Omental fat pad (tissue), 4 donors: ENCODE measurements at places on chromosomes 4 and X. TPM values are rescaled to one million over a fixed set of nuclear protein-coding genes. Genes with fewer than 3 reads are reported as not detected.

Gene HERC5
- total RNA-seq = 5.9 TPM

Gene MAD2L1
- total RNA-seq = 0.79 TPM

Gene TMEM192
- total RNA-seq = 22.8 TPM

Gene RNF128
- not detected for total RNA-seq

Gene PRSS12
- 0.32 TPM for total RNA-seq

Gene FAM184B
- total RNA-seq = not detected

Gene FRMPD4
- 0.13 TPM for total RNA-seq

Gene P2RY8
- 1.7 TPM for total RNA-seq

Gene CD40LG
- total RNA-seq = not detected

Gene RASL11B
- not detected for total RNA-seq

Gene SSX2B
- total RNA-seq = not detected

Gene TNIP2
- 50.1 TPM for total RNA-seq

Gene FGB
- total RNA-seq = not detected

Gene HMX1
- not detected for total RNA-seq

Gene DNAAF6
- not detected for total RNA-seq

- DNase-seq = no peak
Observed at GRCh38 chr4:113958766-113959538, 20.5 kb downstream of the ARSJ start.

DNA sequence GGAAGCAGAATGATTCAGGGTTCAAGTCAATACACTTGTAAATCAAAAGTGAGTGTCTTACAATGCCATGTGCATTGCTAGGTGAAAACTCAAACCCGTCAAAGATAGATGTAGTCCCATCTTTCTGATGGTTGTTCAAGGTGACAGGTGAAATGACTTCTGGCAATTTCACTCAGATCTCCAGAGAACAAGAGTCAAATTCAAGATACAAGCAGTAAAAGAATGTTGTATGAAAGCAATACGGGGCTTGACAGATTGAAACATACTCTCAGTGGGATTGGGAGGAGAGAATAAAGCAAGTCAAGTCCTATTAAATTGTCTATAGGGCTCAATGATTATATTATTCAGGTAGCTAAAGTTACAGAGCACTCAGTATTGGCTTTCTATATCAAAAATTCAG is 105.1 kb upstream of the ANXA10 start:
- no peak for DNase-seq

DNA sequence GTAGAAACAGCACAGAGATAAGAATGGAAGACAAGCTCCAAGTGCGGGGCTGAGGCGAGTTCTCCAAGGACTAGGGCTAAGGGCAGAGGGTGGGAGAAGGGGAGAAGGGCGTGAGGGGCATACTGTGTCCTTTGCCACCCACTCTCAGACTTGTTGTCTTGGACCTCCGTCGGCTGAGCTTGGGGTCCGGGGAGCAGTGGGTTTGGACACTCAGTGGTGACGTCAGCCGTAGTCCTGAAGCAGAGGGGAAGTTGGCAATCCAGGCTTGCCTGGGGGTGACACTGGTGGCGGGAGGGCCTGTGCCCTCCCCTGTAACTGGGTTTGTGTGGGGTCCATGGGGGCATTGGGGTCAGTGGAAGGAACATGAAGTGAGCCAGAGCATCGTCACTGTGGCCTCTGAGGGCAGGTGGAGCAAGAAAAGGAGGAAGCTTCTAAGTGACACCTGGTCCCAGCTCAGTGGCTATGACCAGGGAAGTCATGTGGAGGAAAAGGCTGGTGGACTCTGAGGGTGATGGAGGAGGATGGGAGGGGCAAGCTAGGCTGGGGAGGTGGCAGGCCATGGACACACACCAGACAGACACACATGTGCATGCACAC is 17.6 kb downstream of the CD99 start:
- DNase-seq = no peak

DNA sequence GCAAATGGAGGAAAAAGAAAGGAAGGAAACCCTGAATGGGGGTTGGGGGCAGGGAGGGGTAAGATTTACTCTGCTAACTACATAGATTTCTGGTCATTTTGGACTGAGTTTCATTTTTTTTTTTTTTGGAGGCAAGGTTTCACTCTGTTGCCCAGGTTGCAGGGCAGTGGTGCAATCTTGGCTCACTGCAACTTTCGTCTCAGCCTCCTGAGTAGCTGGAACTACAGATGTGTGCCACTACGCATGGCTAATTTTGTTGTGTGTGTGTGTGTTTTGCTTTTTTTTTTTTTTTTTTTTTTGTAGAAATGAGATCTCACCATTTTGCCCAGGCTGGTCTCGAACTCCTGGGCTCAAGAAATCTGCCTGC is 223.5 kb downstream of the APBB2 start:
- DNase-seq = no peak

GRCh38 chrX:70132877-70133302 is 357 bp upstream of the IGBP1 start:
- DNase-seq = no peak

GRCh38 chr4:53173576-53173975 is 192.3 kb downstream of the SCFD2 start:
- DNase-seq = no peak

GRCh38 chr4:153181700-153182099 is 22.5 kb upstream of the TRIM2 start:
- no peak for DNase-seq

GRCh38 chrX:72050011-72050410 is 81.7 kb downstream of the RTL5 start:
- DNase-seq = no peak

- DNase-seq = no peak
Observed at GRCh38 chr4:169582706-169583105, 29.7 kb downstream of the NEK1 start.

- no peak for DNase-seq
Observed at GRCh38 chr4:1987296-1987695, 21.5 kb downstream of the NELFA start.

DNA sequence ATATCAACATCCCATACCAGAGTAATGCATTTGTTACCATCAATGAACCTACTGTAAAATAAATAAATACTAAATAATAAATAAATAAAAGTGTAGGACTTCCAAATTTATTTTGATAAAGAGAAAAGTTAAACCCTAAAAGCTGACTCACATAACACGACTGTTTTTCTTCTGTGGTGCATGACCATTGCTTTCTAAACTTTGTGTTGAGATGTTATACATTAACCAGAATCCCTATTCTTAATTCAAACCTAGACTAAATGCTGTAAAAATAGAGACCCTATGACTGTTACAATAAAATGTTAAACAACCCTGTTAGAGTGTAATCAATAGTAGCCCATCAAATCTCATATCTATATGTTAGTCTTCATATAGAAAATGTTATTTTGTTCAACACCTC is 20.9 kb upstream of the PRMT9 start:
- DNase-seq = no peak

DNA sequence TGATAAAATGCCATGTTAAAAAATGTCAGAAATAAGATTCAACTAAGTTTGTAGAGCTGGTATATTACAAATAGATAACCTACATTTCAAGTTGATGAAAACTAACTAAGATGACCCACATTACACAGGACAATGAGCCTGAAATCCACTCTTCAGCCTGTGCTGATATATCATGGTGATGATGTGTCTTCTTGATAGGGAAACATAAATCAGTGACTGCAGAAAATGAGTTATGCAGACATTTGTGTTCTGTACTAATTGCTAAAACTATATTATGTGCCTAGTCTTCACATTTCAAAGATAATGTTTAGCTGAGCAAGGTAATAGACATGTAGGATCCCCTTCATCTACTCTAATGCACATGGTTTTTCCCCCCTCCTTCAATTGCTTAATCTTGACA is 331.6 kb upstream of the F9 start:
- DNase-seq = no peak

DNA sequence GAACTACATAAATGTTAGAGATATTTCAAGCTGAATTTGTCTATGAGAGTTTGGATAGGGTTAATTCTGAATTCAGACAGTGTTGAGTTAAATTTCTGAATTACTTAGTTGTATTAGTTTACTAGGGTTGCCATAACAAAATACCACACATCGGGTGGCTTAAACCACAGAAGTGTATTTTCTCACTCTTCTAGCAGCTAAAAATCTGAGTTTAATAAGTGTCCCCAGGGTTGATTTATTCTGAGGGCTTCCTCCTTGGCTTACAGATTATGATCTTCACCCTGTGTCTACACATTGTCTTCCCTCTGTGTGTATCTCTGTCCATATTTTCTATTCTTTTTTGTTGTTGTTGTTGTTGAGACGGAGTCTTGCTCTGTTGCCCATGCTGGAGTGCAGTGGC is 318.6 kb downstream of the PACRGL start:
- DNase-seq = no peak

DNA sequence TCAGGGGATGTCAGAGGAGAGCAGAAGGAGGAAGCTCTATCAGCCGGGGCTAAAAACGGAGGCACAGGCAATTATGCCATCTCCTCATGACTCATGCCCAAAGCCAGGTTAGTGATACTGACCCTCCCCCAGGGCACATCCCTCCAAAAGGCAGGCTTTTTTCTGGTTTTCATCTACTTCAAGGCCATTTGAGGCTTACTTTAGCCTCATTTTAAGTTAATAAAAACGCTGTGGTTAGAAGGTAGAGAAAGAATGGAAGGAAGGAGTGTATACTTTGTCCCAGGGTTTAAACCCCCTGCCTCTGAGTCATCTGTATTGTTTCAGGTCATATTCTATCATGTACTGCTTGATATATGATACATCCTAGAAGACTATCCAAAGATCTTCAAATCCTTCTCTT is 89.7 kb upstream of the NDP start:
- no peak for DNase-seq

- no peak for DNase-seq
Observed at GRCh38 chrX:3317191-3317718, 29.2 kb downstream of the MXRA5 start.

DNA sequence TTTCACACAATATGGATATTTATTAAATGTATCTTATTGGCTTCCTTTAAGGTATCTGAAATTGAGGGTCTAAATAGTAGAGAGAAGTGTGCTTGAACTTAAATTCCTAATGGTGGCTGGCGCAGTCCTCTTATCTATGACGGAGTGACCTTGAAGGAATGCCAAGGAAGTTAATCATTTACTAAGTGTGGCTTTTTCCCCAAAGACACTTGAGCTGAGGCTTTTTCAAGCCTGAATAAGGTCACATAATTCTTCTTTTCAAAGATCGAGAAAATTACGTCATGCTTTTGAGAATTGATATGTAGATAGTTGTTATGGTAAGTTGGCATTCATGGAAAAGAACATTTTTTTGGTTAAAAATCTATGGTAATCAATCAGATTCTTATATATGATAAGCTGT is 11.7 kb upstream of the PRPS2 start:
- DNase-seq = no peak

- no peak for DNase-seq
Observed at GRCh38 chr4:27181693-27182092, 321.1 kb downstream of the STIM2 start.

DNA sequence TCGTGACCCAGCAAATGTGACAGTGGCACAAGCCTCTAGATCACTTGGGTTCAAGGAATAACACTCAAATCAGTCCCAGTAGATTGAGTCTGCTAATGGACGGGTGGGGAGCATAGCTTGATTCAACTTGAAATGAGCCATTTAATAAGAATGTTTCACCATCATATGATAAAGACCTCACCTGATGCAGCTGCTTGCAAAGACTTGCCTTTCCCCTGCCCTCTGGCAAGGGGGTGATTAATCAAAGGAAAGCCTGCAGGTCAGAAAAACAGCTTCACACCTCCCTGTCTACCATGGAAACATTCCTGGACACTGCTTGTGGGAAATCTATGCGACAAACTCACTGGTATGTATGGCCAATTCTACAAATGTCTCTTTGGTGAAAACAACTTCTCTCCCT is 54.5 kb downstream of the CD99L2 start:
- no peak for DNase-seq

GRCh38 chrX:149759824-149760223 is 14.0 kb upstream of the HSFX1 start:
- DNase-seq = no peak

GRCh38 chr4:24209131-24209530 is 319.3 kb upstream of the PPARGC1A start:
- no peak for DNase-seq

GRCh38 chr4:119050527-119051090 is 85.0 kb upstream of the MYOZ2 start:
- no peak for DNase-seq

DNA sequence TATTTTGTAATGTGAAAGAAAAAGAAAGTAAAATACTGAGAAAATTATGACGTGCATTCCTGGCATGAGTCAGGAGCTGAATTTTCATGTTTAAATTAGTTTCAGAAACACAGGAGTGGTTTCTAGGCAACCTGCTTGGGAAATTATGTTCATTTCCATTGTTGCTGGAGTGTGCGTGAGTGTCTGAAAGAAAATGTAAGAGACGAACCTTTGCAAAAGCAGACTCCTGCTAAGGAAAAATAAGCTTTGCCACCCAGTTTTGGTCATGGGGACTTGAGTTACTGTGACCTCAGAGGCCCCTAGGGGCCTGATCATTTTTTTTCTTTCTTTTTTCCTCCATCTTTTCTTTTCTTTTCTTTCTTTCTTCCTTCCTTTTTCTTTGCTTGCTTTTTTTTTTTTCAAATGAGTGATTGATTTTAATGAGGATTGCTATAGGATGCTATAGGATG is 18.8 kb upstream of the CHRNA9 start:
- no peak for DNase-seq

DNA sequence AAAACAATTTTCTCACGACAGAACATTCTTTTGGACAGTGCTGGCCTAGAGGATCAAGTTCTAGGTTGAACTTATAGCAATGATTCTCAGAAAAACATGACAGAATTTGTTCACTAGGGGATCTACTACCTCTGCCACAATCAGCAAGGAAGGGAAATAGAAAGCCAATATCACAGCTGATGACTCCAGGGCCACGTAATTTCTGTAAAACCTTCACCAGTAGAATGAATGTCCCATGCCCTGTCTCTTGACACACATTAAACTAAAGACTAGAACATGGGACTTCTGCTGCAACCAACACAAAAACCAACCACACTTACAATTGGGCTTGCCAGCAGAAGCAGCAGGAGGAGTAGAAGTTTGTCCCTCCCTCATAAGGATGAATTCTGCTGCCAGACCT is 86.0 kb upstream of the NPFFR2 start:
- DNase-seq = no peak

- DNase-seq = no peak
Observed at GRCh38 chr4:37799941-37800554, 26.4 kb upstream of the PGM2 start.

DNA sequence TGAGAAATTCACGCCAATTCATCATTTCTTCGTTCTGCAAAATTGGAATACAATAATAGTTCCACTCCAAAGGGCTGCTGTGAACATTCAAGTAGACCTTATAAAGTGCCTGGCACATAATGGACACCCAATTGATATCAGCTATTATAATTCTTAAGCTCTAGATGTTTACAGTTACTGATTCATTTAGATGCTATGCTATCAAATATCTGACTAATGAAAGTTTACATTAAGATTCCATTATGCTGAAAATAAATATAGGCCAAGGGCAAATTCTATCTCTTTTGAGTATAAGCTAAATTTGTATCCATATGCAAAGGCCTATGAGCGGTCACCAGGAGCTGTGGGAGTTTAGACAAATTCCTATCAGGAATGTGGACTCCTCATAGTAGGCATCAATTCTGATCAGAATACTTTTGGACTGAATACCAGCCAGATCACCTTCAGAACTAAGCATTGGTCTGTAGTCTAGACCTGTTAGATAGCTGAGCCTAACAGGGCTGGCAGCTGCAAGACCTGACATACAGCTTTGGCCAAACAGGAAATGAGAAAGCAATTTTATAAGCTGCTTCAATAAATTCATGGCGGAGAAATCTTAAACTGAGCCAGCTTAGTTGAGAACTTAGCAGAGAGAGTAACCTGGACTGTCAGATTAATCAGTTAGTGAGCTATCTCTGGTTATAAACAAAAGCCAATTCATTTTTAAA is 384.3 kb upstream of the ACTRT1 start:
- DNase-seq = no peak

- DNase-seq = no peak
Observed at GRCh38 chr4:147991543-147992283, 259.8 kb downstream of the ARHGAP10 start.
